Stimulated activated CD4-positive, alpha-beta T cell treated with anti-CD3 and anti-CD28 coated beads, Interleukin-1b, Interleukin-23, amount 100 ng/mL, for 1 hour (primary cell): ENCODE measurements at places on chromosomes 11 and 22.

DNA sequence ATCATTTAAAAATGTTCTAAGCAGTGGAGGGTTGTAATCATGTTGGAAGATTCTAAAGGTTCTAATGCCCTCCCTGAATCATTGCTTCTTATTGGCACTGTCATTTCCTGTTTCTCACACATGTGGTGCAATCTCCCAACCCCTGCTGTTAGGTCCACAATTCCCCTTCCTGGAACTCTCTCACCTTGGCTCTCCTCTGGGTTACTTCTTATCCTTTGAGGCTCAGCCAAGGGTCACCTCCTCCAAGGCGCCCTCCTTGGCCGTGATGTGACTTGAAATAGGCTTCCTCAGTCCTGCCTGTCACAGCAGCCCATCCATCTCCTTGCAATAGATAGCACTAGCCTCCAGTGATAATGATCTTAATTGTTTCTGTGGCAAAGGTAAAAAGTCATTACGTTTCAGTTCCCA, 149.8 kb downstream of the TTC17 start:
- no peak for DNase-seq

- DNase-seq: no peak
These were observed 112.3 kb downstream of the SWAP70 start for GRCh38 chr11:9776203-9776602.

DNA sequence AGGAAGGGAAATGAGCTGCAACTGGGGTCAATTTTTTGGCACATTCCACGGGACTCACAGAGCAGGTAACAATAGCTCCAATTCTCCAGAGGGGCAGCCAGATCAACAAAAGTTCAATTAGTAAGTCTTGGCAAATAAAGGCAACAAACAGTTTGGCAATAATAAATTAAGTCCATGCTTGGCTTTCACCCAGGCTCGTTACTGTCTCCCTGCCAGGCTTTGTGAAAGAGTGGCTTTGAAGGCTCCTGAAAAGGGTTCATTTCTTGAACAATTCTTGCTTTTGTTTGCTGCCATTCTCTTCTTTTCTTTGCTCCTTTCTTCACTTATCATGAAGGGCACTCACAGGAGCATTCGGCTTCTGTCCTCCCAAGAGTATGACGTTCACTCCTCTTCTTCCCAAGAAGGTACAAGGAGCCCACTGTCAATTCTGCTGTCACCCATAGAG, 123.3 kb downstream of the APIP start:
- DNase-seq: no peak

DNA sequence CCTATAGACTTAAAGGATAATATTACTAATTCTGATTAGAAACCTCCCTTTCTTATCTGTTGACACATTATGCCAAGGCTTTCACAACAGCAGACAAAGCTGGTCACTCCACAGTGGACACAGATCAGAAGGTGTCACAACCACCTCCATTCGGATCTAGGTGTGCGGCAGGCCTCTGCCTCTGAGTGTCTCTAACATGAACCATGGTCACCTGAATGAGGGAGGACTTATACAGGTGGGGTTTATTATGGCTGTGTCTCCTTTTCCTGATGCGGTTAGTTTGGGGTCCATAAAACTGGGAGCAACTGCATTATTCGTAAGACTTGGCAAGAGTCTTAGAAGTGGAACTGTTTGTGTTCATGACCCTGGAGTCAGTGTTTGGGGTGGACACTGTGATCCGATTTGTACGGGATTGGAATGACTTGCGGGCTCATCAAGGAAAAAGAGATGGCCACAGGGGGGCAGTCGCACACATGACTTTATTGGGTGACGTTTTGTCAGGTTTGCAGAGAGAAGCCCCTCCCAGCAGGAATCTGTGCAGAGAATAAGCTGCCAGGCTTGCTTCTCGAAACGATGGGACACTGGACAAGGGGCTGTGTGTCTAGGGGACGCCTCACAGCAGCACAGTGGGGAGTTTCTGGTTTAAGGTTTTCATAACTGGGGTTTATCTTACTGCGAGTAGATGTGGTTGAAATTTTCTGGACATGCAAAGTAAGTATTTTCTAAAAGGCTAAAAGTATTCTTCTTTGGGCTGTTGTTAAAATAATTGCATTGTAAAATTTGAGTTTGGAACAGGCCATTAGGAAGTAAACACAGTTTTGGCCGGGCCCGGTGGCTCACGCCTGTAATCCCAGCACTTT, 90.6 kb downstream of the GAB4 start:
- peak; percentile 2 for DNase-seq

GRCh38 chr11:47388697-47389576, 10.6 kb upstream of the SPI1 start:
- DNase-seq: no peak

DNA sequence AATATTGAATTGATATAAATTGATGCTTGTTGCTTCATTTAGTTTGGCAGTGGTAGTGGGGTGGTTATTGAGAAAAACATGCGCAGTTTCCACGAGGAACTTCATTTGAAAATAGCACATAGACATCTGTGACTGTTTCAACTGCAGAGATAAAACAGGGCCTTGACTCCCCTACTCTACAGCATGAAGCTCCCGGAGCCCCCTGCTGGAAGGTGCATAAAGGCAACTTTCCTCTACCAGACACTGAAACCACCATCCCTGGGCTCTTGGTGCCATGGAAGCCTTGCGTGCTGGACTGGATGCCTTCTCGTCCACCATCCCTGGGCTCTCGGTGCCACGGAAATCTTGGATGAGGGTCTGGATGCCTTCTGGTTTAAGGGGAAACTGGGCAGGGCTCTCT, 195.9 kb downstream of the CSNK2A3 start:
- DNase-seq: no peak
